ENCODE measurements at places on chromosomes 2 and 18.

DNA sequence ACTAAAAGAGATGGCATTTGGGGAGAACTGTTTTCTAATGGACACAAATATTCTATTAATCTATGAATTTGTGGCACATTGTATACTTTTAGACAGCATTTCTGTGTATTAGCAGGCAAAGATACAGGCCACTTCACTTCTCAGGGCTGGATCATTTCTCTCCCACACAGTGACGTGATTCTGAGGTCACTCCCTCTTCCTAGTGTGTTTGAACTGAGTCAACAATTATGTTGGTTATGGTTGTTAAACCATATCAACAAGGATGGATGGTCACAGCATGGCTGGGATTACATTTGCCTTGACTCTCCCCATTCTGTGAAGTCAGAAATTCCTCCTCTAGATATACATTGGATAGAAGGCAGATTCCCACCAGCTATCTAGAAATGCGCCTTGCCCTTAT is 11.6 kb downstream of the NOSTRIN start:
- DNase-seq: no peak

DNA sequence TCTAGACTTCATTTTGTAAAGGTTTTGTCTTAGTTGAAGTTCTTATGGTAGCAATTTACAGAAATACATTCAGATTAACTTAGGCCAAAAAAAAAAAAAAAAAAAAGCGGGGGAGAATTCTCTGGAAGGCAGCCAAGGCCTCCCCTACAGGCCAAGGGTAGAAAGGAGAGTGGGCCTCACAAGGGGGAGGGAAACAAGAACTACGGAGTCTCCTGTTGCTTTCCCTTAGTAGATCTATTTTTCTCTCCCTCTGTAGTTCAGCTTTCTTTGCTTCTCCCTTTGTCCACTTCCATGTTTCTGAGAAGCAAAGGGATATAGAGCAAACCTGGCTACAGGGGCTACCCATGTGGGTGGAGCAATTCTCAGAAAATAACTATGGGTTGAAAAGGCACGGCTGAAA is 2.4 kb upstream of the STK11IP start:
- DNase-seq: no peak

- no peak for DNase-seq
Measured at GRCh38 chr18:22946846-22947245, 13.7 kb downstream of the RBBP8 start.

GRCh38 chr2:101967826-101968513 is 23.8 kb upstream of the IL1R2 start:
- no peak for DNase-seq

- no peak for DNase-seq
Measured at GRCh38 chr2:184598316-184599053, at the start of gene ZNF804A. Gene ZNF804A (plus strand): TSS chr2:184598529. CDS start chr2:184598960, 431 bp downstream.

GRCh38 chr2:75564713-75565359 is 4.1 kb upstream of the EVA1A start:
- DNase-seq: no peak

- DNase-seq: no peak
Measured at GRCh38 chr2:220915092-220915623, 656.9 kb downstream of the EPHA4 start.

Data from NCI-H187 treated with DMSO at 0.1 percent for 48 hours (cell line).